Bronchial epithelial cell (primary cell): ENCODE measurements at places on chromosomes 16 and 17.

GRCh38 chr16:69852815-69853214, 90.7 kb downstream of the WWP2 start:
- DNase-seq, result no peak

DNA sequence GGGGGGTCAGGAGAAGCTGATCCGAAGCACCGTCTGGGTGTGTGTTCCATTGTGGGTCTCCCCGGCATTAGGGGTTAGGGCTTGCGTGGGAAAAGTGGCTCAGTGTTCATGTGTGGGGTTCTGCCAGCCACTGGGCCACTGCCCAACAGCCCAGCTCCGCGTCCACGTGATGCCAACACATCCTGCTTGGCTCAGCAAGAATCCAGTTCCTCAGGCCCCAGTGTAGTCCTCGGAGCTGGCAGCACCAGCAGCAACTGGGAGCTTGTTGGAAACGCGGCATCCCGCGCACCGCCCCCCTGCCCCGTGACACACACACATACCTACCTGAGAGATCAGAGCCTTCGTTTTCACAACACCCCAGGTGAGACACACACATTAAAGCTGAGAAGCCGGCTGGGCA, 18.9 kb downstream of the LGALS9 start:
- no peak for DNase-seq

GRCh38 chr16:57635266-57636097, 7.1 kb downstream of the ADGRG1 start:
- no peak for DNase-seq

- DNase-seq, result no peak
Measured at GRCh38 chr17:43382776-43383175, 16.0 kb upstream of the ARL4D start.

- peak; percentile 27 for DNase-seq
Measured at GRCh38 chr17:42536372-42537155, 523 bp downstream of the NAGLU start.

DNA sequence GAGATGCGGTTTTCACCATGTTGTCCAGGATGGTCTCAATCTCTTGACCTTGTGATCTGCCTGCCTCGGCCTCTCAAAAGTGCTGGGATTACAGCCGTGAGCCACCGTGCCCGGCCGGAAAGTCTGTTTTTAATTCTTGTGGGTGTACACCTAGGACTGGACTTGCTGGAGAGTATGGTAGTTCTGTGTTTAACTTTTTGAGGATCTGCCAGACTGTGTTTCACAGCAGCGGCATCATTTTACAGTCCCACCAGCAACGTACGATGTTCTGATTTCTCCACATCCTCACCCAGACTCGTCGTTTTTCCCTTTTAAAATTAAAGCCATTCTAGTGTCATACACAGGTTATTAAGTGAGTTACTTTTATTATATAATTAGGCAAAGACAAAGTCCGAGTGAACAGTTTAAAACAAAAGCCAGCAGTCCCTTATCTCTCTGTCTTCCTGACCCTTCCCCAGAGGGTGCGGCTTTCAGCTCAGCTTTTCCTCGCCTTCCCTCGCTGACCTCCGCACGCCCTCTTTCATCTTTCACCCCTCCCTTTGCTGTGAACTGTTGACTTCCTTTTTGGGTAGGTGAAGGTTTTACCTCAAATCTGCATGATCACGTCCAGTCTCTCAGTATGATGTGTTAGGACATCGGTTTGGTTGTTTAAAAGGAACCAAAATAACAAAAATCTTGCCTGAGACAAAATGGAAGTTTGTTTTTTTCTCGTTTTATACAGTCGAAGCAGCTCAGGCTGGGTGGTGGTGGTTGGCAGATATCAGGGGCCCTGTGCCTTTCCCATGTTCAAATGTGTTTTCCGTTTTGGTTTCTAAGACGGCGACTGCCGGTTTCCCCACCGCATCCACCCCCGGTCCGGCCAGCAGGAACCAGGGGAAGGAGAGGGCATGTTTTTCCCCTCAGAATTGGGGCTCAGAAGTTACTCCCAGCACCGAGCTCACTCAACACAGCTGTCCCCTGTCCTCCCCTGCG, 18.0 kb downstream of the FAM234A start:
- no peak for DNase-seq
